ENCODE measurements at places on chromosomes 5 and 9.

- no peak for DNase-seq
Observed at GRCh38 chr9:4170231-4170630, 129.6 kb downstream of the GLIS3 start.

GRCh38 chr9:134968011-134968822 lies 50.5 kb upstream of the FCN1 start:
- no peak for DNase-seq

GRCh38 chr9:74379718-74380117 lies 117.4 kb upstream of the RORB start:
- DNase-seq, result peak; percentile 1

- no peak for DNase-seq
Observed at GRCh38 chr9:131423171-131423581, 29.3 kb downstream of the PRRC2B start.

DNA sequence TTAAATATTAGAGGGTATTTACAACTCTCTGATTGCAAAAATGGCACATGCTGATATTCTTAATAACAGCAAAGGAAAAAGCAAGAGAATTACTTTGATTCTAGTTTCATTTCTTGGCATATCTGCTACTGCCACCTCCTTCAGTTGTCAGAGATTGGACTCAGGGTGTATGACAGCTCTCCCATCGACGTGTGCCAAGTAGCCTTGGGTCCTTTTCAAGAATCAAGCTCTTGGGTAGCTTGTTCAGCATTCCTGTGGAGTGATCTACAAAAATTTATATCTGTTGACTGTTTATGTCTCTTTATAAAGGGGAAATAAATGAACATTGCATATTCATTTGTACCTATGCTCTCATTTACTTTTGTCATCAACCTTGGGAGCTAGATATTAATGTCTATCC lies 315.6 kb downstream of the PRR16 start:
- no peak for DNase-seq
